ENCODE measurements at places on chromosomes 5 and 9. TPM values are rescaled to one million over a fixed set of nuclear protein-coding genes. Genes with fewer than 3 reads are reported as not detected.

HAVCR2 gene
- polyA plus RNA-seq = 0.92 TPM

RORB gene
- not detected for polyA plus RNA-seq

ADAMTSL2 gene
- polyA plus RNA-seq = 1.5 TPM

LCN10 gene
- not detected for polyA plus RNA-seq

PCDHA8 gene
- polyA plus RNA-seq = 0.13 TPM

PRRX2 gene
- 23.0 TPM for polyA plus RNA-seq

DNA sequence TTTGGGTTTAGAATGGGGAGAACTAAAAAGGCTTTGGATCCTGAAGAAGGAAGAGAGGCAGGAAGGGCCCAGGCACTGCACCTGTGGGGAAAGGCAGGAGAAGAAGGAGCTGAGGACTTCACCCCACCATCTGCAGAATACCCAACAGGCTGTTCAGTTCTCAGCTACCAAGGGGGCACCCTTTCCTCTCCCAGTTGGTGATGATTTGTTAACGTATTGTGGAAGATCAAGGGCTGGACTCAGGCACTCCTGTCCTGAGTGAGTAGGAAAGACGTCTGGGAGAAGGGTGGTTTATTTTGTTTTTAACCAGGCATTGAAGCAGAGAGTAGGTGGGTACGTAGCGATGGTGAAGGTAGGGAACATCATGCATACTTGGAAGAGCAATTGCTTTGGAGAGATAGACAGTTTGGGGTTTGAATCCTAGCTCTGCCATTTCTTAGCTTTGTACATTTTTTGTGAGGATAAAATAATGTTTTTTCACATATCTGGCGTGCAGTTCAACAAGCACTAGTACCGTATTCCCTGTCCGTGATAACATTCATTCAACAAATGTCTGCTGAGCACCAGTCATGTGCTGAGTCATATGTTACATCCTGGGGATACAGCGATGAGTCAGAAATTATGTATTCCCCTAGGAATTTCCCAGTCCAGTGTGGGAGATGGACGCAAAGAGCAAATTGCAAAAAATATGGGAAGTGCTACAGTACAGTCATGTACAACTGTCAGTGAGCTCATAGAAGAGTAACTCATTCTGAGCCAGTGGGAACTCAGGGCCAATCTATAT lies 2.1 kb downstream of the MSANTD3 start:
- peak; percentile 84 for DNase-seq
- H3K4me1 ChIP-seq = peaks cover 20% of the 10 kb centered on the region
- no peaks in the 10 kb centered on the region for H3K27me3 ChIP-seq
- no peaks in the 10 kb centered on the region for H3K36me3 ChIP-seq

DNA sequence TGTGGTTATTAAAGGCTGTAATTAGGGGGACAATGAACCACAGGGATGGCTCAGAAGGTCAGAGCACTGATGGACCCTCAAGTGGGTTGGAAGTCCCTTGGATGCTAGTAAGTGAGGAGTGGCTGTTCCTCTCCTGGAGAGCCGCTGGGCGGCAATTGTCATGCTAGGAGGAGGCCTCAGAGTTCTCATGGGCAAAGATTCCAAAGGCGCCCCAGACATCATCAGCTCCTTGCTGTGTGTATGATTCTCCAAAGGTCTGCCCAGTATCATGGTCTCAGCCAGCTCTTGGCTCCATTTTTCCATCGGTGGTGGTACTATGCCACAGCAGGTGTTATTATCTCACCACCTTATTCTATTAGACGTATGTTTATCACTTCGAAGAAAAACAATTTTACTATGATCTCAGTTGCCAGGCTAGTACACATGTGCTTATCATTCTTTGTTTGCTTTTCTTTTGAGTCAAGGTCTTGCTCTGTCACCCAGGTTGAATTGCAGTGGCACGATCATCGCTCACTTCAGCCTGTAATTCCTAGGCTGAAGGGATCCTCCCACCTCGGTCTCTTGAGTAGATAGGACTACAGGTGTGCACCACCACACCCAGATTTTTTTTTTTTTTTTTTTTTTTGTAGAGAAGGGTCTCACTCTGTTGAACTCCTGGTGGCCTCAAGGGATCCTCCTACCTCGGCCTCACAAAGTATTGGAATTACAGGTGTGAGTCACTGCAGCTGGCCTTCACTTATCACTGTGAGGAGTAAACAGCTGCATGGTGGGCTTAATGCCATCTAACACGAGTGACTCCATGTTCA lies 46.8 kb downstream of the EXOSC2 start:
- H3K27ac ChIP-seq = no peak overlapping the region
- DNase-seq = no peak
- no peaks in the 10 kb centered on the region for H3K36me3 ChIP-seq
- H3K4me1 ChIP-seq = no peaks in the 10 kb centered on the region
- H3K4me3 ChIP-seq = no peak overlapping the region

DNA sequence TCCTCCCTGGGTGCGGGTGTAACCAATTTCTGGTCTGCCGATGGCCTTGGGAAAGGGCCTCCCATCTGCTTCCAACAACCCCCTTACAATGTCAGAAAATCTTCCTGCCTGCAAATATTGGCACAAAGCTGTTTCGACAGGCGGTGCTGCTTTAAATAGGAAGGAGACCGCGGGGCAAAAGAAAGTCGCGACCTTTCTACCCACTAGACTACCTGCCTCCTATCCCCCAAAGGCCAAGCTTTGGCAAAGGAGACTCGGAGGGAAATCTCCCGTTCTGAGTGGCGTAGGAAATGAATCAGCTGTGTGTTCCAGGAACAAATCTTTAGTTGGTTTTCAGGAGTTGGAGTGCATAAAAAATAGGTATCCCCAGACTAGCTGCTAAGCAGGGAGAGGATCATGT lies 36.8 kb upstream of the NFIB start:
- no peaks in the 10 kb centered on the region for H3K36me3 ChIP-seq
- H3K4me1 ChIP-seq = peaks cover 39% of the 10 kb centered on the region
- H3K27ac ChIP-seq = peak overlapping the region; percentile 84
- H3K27me3 ChIP-seq = peaks cover 64% of the 10 kb centered on the region

GRCh38 chr5:174195517-174195916 lies 150.0 kb downstream of the NSG2 start:
- no peaks in the 10 kb centered on the region for H3K4me1 ChIP-seq
- H3K36me3 ChIP-seq = no peaks in the 10 kb centered on the region
- H3K27ac ChIP-seq = no peak overlapping the region

- H3K4me1 ChIP-seq = no peaks in the 10 kb centered on the region
- no peak overlapping the region for H3K4me3 ChIP-seq
- no peak for DNase-seq
- no peak overlapping the region for H3K27ac ChIP-seq
- H3K27me3 ChIP-seq = no peaks in the 10 kb centered on the region
- no peaks in the 10 kb centered on the region for H3K36me3 ChIP-seq
Measured at GRCh38 chr9:81984928-81985327, 3.6 kb upstream of the SPATA31D1 start.

GRCh38 chr5:176610435-176610773 lies 448 bp upstream of the GPRIN1 start:
- H3K36me3 ChIP-seq = no peaks in the 10 kb centered on the region
- no peaks in the 10 kb centered on the region for H3K27me3 ChIP-seq
- H3K4me1 ChIP-seq = no peaks in the 10 kb centered on the region
- H3K27ac ChIP-seq = no peak overlapping the region

DNA sequence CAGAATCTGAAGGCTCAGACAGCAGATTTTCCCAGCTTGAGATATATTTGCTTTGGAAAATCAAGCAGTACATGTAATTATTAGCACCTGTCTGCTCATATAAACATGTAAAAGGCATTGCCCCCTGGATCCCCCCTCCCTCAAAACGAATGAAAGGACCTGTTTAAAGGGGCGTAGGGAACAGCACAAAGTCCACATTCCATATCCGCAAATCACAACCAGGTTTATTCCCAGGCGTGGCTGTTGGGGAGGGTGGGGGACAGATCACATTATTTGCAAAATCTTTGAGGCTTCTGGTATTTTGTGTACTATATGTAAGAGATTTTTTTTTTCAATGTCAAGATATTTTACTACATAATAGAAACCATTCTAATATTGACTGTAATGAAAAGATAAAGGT lies 8.7 kb upstream of the MRPS2 start:
- H3K27me3 ChIP-seq = no peaks in the 10 kb centered on the region
- H3K27ac ChIP-seq = no peak overlapping the region
- no peaks in the 10 kb centered on the region for H3K4me1 ChIP-seq
- no peaks in the 10 kb centered on the region for H3K36me3 ChIP-seq

GRCh38 chr9:116437411-116438370 lies 249.4 kb upstream of the TRIM32 start:
- no peak overlapping the region for H3K27ac ChIP-seq
- no peak overlapping the region for H3K4me3 ChIP-seq
- H3K27me3 ChIP-seq = no peaks in the 10 kb centered on the region
- H3K36me3 ChIP-seq = no peaks in the 10 kb centered on the region
- peak; percentile 22 for DNase-seq

- no peak for DNase-seq
- H3K27ac ChIP-seq = no peak overlapping the region
- no peaks in the 10 kb centered on the region for H3K27me3 ChIP-seq
- no peak overlapping the region for H3K4me3 ChIP-seq
- no peaks in the 10 kb centered on the region for H3K36me3 ChIP-seq
Measured at GRCh38 chr9:90069085-90069484, 464.3 kb downstream of the GADD45G start.

GRCh38 chr9:91778031-91778430 lies 172.0 kb downstream of the ROR2 start:
- no peak overlapping the region for H3K27ac ChIP-seq
- no peaks in the 10 kb centered on the region for H3K36me3 ChIP-seq
- no peak for DNase-seq
- H3K4me3 ChIP-seq = no peak overlapping the region
- H3K4me1 ChIP-seq = peaks cover 24% of the 10 kb centered on the region

DNA sequence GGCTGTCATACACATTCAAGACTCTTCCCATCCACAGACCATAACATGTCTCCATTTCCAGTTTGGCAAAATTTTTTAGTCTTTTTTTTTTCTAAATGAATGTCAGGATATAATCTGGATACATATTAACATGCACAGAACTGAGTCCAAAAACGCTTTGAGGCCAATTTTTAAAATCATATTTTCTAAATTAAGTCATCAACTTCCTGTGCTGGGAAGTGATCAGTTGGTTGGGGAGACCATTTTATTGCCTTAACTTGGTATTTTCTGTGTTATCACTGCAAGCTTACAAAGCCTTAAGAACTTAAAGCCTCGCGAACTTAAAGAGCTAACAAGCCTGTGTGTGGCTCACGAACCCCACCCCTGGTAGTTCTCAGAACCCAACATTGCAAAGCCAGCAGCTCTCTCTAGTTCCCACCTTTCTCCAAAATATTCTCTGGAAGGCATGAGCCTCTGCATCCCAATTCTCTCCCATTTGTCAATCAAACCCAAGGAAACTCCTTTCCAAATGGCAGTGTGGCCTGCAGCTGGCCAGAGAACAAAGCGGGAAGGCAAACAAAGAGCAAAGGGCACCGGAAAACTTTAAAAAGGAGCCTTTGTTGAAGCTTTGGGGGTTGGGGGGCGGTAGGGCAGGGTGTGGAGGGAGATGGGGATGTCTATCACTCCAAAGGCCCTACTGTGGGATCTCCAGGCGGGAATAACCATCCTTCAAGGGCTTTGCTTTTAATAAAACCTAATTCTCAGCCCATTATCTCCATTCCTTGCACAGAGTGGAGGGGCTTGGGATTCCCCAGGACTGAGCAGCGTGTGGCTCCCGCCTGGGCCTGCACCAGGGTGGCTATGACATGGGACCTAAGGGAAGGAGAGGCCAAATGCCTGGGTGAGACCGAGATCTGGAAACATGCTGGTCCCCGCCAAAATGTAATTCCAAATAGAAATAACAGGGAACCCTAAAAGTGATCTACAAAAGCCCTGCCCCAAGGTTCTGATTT lies 65.0 kb downstream of the ROR2 start:
- H3K36me3 ChIP-seq = no peaks in the 10 kb centered on the region
- no peak overlapping the region for H3K4me3 ChIP-seq
- peak overlapping the region; percentile 83 for H3K27ac ChIP-seq
- peak; percentile 40 for DNase-seq

DNA sequence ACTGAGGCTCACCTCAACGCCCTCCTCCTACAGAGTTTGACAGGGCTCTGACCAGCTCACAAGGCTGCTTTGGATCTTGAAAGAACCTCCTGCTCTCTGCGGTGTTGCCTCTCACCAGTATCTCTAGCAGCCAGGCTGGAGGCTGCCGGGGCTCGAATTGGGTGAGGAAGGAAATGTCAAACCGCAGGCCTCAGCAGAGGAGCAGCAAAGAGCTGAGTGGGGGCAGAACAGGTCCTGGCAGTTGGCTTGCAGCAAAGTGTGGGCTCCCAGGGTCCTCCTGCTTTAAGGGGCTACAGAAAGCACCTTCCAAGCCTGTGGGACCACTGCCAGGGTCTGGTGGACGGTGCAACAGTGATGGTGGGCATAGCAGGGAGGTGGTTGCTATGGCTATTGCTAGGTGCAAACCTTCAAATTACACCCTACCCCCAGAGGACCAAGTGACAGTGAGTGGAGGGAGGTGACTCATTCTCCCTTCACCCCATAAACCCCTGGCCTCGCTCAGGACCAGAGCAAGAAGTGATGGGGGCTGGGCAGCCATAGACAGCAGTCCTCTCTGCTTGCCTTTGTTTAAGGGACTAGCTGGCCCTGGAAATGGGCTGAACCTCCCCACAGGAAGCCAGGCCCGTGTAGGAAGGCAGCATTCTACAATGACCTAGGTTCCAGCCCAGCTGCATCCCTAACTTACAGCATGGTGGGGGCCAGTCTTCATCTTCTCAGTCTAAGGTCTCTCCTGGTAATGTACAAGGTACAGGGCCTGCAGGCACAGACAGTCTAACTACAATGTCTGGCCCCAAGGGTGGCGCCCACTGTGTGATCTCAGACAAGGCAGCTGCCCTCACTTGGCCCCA lies 18.7 kb downstream of the LCP2 start:
- H3K4me3 ChIP-seq = no peak overlapping the region
- no peak overlapping the region for H3K27ac ChIP-seq
- no peak for DNase-seq
- no peaks in the 10 kb centered on the region for H3K27me3 ChIP-seq
- peaks cover 4% of the 10 kb centered on the region for H3K4me1 ChIP-seq
- H3K36me3 ChIP-seq = no peaks in the 10 kb centered on the region

DNA sequence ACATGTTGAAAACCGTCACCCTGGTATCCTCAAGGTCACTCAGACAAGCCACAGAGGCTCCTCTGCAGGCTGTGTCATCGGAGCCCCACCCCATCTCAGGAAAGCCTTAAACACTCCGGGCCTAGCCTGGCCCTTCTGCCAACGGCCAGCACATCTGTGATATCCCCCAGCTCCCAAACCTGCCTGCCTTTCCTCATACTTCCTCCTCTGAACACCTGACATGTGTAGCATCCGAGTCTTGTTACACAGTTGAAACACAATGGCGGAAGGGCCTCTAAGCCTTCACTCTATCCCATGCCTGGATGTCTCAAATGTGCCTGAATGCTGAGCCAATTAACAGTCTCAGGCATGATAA lies 32.9 kb upstream of the TGFBR1 start:
- no peak overlapping the region for H3K27ac ChIP-seq
- peaks cover 11% of the 10 kb centered on the region for H3K4me1 ChIP-seq
- DNase-seq = no peak
- no peaks in the 10 kb centered on the region for H3K27me3 ChIP-seq

DNA sequence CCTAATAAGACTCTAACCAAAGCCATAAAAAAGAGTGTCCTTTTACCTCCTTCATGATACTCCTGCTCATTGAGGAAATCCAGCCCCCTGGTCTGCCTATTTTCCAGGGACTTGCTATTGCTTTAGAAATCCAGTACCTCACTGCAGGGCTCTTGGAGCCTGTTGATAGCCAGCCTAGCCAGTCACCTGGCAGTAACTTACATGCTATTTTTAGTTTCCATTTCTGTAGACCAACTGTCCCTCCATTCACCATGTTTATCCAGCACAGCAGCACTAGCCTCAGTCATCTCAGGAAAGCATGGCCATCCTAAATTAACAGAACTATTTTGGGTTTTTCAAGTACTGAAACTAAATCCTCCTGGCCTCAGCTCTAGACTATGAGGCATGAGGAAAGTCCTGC lies 91.5 kb upstream of the PHF24 start:
- no peaks in the 10 kb centered on the region for H3K36me3 ChIP-seq
- no peak overlapping the region for H3K27ac ChIP-seq
- no peak overlapping the region for H3K4me3 ChIP-seq
- no peak for DNase-seq
